ENCODE measurements at places on chromosomes 7 and 10.
A peak's percentile ranks its signal among the peaks of the same experiment; 100 is the strongest.

DNA sequence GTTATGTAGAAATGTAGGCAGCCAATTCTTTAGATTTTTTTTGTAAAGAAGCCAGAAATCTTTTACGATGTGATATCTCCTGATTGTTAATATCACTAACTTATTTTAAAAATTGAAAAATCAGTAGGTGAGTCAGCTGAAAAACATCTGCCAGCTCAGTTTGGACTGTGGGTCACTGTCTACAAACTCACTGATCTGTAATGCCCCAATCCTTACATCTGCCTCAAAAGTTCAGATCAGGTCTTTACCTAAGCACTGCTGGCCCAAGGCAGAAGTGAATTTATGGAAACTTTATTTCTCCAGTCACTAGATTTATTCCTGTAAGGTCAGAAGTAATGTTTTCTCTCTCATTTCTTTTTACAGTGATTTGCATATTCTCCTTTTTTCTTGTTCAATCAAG, 31.0 kb upstream of the FAM13C start:
- no peak for DNase-seq

GRCh38 chr7:6234384-6234783, 38.0 kb downstream of the CYTH3 start:
- no peak for DNase-seq

- no peak for DNase-seq
Measured at GRCh38 chr7:21054427-21055112, 267.9 kb upstream of the SP8 start.

- no peak for DNase-seq
Measured at GRCh38 chr7:156673454-156673853, 32.9 kb downstream of the RNF32 start.

DNA sequence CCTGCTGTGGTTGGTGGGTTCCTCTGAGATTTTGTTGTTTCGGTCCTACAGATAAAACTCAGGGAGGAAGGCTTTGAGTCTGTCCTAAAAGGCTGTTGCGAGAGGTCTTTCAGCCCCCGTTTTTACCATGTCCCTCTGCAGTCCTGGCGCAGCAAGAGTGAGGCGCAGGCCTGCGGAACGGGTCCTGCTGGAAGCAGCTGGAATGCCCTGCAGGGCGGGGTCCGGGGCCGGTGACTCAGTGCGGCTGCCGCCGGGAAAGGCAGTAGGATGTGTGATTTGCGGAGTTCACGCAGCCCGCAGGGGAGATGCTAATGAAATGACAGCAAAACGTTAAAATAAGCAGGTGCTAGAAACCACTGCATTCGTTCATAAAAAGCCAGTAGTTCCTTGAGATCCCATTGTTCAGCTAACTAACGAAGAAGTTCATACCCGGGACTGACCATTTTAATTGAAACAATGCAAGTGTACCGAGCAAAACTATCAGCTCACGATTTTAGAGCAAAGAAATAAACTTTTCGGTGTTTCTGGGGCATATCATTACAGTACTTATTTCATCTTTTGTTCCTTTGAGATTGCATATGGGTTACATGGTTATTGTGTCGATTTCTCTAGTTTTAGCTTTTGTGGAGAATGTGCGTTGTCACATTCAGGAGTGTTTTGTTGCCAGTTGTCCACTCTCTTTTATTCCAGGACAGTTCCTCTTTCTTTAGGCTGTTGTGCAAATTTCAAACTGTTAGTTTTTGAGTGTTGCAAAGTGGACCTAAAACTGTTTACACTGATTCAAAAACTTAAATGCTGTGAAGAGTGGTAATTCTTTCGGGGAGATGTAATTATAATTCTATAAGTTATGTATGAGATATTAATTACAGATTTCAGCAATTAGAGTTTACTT, 783 bp downstream of the ANLN start:
- DNase-seq, result peak; percentile 72

DNA sequence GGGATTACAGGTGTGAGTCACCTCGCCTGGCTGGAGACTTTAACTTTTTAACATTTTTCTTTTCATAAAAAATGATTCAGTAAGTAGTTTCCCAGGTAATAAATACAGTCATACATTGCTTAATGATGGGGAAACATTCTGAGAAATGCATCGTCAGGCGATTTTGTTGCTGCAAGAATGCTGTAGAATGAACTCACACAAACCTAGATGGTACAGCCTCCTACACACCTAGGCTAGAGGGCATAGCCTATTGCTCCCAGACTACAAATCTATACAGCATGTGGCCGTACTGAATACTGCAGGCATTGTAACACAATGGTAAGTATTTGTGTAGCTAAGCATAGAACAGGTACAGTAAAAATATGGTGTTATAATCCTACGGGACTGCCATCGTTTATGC, 108.5 kb upstream of the SFMBT2 start:
- peak; percentile 64 for DNase-seq

GRCh38 chr10:61733358-61733940, 70.7 kb downstream of the CABCOCO1 start:
- peak; percentile 37 for DNase-seq

DNA sequence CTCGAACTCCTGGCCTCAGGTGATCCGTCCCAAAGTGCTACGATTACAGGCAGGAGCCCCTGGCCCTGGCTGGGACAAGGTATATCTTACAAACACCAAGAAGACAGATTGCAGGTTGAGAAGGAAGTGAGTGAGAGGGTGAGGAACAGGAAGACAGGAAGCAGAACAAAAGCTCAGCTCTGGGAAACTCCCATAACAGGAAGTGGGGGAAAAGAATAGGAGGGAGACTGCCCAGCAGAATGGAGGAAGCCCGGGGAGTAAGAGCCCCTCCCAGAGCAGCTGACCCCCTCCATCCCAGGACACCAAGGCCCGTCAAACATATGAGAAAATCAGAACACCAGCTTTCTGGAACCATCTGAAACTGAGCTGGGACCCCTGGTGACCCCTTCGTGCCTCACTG, 2.9 kb downstream of the TECPR1 start:
- no peak for DNase-seq

DNA sequence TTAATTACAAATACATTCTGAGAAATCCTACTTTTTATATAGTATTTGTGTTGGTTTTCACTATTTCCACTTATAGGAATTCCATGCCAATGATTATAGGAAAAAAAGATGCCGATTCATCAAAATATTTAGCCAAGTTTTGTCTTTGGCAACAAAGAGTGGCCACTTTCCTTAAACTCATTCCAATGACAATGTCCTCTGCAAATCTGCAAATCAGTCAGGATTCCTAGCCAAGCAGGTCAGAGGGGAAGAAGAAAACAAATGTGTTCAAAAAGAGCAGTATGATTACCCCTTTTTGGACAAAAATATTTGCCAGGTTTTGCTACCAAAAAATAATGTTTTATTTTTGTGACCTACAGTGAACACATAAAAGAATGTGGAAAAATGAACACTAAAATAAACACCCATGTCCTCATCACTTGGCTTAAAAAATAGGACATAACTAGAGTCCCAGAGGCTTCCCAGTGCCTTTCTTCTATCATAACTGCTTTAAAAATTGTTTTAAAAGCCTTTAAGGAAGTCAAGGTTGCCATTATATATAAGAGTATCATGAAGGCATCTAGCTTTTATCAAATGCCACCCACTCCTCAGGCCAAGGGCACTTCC, 125.9 kb downstream of the ADAM12 start:
- DNase-seq, result no peak

DNA sequence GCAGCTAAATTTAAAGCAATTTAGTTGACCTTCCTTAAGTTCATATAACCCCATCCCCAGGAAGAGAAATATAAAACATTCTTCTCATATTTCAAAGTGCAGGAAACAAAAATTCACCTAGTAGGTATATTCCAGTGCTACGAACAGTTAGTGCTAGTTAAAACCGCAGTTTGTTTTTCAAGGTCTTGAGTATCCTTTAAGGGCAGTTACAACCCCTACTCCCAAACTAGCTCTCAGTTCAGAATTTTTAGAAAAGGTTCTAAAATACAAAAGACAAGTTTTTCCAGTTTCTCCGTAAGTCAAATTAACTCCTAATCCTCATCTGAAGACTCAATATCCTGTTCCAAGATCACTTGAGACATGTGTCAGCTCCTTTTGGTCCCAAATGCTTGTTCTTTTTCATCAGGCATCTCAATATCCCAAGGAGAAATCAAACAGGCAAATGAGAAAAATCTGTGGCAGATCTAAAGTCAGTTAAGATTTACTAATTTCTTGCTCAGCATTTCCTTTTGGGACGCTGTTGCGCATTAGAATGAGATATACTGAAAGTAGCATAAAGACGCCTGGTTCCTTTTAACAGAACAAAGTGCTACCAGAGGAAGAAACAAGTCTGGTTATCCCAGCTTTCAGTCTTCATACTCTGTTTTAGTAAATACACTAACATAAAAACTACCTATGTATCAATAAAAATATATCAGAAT, 51.8 kb downstream of the ARHGAP12 start:
- DNase-seq, result no peak

DNA sequence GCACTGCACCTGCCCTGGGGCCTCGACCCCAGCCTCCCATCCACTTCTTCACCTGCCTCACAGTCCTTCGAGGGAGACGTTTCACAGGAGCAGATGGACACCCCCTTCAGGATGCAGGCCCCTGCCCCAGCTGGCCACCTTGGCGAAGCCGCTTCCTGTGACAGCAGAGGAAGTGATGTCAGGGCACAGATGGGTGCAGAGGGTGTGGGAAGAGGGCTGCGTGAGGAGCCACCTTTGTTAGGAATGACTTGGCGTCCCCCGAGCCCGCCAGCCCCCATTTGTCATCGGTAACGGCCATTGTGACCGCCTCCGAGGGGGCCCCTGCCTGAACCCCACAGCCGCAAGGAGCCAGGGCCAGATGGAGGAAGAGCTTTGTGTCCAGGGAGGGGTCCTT, 47.4 kb upstream of the SLC29A3 start:
- DNase-seq, result no peak

DNA sequence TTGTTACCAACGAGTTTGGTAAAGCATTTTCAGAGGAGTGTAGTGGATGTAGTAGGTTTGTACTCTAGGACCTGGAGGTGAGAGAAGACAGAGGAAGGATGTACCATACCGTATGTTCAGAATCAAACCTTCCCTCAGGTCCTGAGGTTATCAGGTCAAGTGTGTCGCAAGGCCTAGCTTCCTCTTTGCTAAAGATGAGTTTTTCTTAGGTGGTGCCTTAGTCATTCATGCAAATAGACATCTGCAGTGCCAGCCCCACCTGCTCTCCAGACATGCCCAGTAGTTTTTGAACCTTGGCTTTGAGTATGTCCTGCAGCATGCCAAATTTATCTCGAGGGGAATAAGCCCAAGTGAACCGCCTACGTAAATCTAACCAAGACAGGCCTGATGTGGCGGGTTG, 71.3 kb downstream of the HDAC9 start:
- DNase-seq, result peak; percentile 28

- DNase-seq, result no peak
Measured at GRCh38 chr10:99929360-99929759, 80.4 kb downstream of the DNMBP start.

- DNase-seq, result no peak
Measured at GRCh38 chr10:95246582-95247051, 44.2 kb downstream of the PDLIM1 start.

GRCh38 chr7:1985042-1985441, 247.7 kb downstream of the MAD1L1 start:
- DNase-seq, result no peak

DNA sequence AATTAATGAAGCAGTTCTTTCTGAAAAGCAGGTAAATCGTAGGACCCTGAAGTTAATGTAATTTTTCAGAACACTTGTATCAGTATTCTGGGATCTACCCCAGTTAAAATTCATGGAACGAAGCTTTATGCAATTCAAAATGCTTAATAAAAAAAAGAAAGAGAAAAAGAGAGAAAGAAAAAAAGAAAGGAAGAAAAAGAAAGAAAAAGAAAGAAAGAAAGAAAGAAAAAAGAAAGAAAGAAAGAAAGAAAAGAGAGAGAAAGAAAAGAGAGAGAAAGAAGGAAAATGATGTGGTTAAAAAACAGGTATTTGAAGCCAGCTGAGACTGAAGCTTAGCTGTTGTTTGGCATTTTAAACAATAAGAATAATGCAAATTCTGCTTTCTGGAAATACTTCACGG, 427.4 kb upstream of the AKR1E2 start:
- DNase-seq, result no peak

DNA sequence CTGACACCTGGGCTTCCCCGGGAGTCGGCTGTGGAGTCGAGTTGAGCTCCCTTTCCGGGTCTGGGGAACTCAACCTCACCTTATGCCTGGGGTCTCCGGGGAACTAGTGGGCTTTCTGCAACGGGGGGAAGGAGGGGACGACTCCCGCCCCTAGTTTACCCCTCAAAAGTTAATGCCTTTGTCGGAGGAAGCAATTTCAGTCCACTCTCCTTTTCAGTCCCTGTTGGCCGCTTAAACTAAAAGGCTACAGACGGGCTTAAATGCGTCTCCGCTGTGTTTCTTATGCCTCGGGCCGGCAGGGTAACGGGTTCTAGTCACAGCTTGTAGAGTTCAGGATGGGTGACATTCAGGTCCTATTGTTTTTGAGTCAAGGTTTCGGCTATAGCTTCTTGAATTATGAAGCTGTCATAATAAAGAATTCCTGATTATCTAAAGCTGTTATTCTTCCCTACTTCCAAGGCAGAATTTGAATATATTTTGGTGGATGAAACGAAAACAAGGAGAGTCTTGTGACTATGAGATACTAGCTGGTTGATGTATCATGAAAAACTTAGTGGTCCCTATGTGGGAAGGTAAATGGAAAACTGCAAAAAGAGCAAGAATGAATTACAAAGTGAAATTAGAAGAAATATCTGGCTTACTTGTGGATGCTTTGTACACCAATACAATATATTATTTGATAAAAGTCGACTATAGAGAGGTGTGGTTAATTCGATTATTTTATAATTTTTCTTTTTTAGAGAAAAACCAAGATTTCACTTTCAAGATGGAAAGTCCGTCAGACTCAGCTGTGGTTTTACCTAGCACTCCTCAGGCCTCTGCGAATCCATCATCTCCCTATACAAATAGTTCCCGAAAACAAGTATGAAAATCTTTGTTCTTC, 495 bp downstream of the SFR1 start:
- no peak for DNase-seq

DNA sequence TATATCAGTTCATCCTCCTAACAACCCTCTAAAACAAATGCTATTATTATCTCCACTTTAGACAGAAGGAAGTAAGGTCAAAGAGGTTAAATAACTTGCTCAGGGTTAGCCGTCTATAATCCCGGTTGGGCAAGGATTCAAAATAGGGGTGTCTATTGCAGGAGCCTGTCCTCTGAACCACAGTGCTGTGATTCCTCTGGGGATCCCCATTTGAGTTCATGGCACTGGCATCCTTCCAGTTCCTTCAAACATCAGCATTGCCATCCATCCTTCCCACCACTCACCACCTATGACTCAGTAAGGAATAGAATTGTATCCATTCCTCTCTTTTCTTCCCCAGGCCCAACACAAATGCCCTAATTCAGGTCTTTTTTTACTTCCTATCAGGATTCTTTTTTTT, 25.6 kb downstream of the HPS6 start:
- no peak for DNase-seq

DNA sequence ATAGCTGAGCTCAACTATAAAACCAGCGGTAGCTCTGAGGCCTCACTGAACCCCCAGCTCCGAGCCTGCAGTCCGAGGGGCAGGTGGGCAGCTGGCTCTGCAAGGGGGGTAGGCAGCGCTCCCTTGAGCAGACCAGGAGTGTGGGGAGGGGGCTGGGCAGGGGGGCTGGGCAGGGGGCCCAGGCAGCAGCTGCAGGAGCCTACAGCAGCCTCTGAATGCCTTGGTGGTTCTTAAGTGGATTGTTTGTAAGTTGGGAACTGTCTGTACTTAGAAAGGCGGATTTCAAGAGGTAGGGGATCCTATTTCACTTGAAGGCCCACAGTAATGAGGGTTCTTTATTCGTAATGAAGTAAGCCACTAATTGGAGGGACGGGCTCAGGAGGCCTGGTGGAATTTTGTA, 72.3 kb downstream of the ICA1 start:
- no peak for DNase-seq

- no peak for DNase-seq
Measured at GRCh38 chr7:119392-120163, 72.8 kb upstream of the FAM20C start.

GRCh38 chr10:60358282-60358681, 31.4 kb downstream of the ANK3 start:
- peak; percentile 20 for DNase-seq
